Iris pigment epithelial cell (primary cell): ENCODE measurements at places on chromosomes 13 and 19.

GRCh38 chr19:31938675-31939074, 406.7 kb upstream of the ZNF507 start:
- no peak for DNase-seq

DNA sequence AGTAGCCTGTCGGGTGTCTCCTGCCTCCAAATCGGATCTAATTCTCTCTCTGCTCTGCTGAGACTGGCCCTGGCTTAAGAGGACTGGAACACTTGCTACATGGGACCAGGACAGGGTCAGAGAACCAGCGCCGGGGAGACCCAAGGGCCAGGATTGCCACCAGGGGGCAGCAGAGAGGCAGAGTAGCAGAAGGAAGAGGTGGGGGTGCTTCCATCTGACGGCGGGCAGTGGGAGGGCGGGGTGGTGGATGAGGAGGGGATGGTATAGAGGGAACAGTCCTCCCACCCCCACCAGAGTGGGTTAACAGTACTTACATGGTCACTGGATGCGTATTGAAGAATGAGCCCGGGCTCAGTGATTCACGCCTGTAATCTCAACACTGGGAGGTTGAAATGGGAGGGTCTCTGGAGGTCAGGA, 11.9 kb downstream of the SELENOW start:
- peak; percentile 55 for DNase-seq

DNA sequence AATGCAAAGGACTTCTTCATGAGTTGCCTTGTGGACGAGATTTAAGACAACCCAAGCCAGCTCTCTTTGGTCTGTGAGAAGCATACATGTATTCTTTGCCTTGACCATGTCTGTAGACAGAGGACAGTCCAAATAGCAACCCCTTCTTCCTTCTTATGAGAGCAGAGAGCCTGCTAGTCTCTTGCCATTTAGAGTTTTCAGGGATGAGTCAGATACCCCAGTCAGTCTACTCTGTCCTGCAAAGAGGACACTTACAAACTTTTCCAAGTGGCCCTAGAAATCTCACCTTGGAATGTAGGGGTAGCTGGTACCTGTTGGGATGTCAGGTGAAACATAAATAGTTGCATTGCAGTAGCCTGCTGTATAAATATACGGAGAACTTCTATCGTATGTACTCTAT, 36.7 kb downstream of the DNAJC3 start:
- peak; percentile 30 for DNase-seq

DNA sequence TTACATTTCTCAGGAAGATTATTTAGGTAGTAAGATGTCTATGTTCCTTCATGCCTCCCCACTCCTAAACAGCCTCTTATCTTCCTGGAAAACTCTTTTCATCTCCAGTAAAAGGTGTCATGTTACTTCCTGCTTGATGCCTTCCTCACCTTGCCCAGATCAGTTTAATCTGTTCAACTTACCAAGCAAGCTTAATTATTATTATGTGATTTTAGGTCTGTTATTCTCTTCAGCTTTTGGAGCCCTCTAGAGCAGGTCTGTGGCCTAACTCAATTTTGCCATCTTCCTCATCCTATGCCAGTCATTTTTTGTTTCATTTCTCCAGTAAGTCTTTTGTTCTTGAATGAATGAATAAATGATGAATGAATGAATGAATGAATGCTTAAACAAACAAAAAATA, 528.4 kb downstream of the DCT start:
- DNase-seq: peak; percentile 13

DNA sequence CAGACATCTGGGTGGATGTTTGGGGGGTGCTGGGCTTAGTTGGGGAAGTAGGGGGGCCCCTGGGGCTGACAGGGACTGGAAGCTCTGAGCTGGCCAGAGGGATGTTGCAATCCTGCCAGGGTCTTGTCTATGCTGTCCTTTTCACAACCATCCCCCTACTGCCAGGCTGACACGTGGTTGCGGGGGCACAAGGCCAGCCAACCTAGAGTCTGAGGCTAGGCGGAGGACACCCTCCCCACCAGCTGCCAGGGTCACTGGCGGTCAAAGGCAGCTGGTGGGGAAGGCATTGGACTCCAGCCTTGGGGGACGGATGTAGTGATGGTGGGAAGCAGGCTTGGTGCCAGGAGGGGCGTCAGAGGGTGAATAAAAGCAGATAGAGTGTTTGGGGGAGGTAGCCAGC, 1.6 kb upstream of the APOC1 start:
- DNase-seq: no peak
